ENCODE measurements at places on chromosomes 3 and 15.

GRCh38 chr3:192514081-192514753 is 213.1 kb downstream of the FGF12 start:
- no peak for DNase-seq

DNA sequence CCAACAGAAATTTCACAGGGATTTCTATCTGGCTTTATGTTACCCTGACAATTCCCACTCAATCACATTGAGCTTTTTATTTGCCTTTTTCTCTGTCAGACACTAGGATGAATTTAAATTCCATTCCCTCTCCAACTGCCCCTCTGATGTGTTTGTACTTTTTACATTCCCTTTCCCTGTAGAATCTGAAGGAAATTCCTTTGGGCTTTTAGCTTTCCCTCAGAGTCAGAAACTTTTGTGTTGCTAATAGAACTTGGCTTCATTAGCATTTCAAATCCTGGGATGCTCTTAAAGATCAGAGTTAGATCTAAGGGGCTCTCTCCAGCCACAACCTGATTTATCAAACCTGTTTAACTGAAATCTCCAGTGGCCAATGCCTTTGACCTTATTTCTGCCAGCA is 7.9 kb upstream of the RARB start:
- no peak for DNase-seq

- no peak for DNase-seq
Measured at GRCh38 chr3:73759297-73759711, 134.6 kb upstream of the PDZRN3 start.

DNA sequence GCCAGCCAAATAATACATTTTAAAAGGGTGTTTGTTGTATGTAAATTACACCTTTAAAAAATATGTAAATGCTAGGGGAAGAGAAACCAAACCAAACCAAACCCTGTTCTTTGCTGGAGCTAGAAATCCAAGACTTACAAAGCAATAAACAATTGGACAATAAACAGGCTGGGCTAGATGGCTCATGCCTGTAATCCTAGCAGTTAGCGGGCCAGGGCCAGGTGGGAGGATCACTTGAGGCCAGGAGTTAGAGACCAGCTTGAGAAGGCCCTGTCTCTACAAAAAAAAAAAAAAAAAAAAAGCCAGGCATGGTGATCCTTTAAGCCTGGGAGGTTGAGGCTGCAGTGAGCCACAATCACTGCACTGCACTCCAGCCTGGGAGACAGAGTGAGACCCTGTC is 12.5 kb downstream of the STOML1 start:
- no peak for DNase-seq

DNA sequence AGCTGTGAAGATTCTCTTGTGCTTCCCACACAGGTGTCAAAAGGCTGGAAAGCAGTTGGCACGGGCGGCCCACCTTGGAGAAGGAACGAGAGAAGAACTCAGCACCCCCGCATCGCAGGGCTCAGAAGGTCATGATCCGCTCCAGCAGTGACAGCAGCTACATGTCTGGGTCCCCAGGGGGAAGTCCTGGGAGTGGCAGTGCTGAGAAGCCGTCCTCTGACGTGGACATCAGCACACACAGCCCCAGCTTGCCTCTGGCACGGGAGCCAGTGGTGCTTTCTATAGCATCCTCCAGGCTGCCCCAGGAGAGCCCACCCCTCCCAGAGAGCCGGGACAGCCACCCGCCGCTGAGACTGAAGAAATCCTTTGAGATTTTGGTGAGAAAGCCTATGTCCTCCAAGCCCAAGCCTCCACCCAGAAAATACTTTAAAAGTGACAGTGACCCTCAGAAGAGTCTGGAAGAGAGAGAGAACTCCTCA is 31.4 kb downstream of the STARD5 start:
- no peak for DNase-seq

DNA sequence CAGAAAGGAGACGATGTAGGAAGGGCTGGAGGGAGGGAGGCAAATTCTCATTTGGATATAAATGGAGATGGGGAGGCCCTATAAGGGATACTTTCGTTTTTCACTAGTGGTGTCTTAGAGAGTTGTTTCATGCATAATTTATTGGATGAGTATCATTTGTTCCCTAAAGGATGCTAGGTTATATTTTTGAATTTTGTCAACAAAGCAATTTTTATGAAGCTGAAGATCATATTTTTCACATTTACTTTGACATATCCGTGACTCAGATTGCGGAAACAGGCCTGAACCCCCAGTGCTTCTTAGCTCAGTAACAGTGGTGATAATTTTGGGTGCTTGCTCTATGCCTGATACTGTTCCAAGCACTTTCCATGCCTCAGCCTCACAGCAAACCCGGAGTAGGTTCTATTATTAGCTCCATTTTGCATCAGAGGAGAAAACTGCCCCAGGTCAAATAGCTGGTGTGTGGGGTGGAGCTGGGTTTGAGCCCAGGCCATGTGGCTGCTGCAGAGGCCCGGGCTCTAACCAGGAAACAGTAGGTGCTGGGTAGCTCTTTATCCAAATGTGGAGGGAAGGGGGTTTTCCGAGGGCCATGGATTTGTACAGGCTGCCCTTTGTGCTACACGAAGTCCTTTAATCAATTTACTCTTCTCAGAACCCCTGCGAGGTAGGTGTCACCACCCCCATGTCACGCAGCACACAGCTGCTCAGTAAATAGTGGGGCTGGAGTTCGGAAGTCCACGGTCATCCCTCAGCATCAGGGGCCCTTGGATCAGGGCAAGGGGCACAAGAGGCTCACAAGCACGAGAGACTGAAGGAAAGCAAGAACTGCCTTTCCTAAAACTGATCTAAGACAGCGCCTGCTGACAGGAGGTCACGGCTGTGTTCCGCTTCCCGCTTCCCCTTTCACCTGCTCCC is 99.1 kb downstream of the SLC49A4 start:
- no peak for DNase-seq

- no peak for DNase-seq
Measured at GRCh38 chr15:47839233-47839825, 122.0 kb downstream of the SEMA6D start.

GRCh38 chr3:53938645-53939044 is 47.0 kb upstream of the SELENOK start:
- no peak for DNase-seq

DNA sequence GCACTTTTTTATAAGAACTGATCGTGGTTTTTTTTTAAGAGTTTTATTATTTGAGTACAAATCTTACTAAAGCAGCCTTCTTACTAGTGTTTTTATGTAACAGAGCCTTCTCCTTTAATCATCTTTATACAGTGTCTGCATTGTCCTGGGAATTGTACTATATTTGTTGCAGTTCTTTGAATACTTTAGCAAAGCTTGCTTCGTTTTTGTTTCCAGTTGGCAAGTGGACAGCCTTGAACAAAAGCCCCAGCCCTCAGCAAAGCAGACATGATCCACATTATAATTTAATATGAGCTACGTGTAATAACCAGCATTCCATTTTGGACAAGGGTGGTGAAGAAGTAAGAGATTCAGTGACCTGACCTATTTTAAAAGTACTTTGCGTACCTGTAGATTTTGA is 112.2 kb upstream of the FLNB start:
- no peak for DNase-seq

DNA sequence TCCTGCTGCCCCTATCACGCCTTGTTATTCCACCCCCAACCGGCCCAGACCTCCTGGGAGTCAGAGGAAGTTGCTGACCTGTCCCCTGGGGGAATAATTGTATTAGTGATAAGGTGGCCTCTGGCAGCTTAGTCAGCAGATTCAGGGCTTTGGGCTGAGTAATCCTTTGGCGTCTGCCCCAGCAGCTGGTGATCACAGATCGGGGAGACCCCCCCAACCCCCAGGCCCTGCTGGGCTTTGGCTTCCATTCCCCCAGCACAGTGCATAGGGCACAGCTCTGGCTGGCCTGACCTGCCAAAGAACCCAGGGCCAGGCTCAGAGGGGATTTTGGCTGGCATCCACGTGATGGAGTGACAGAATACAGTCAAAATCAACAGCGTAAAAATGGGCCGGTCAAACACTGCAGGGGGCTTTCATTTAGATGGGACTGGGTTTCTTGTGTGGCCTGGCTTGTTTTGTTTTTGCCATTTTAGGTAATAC is 3.9 kb upstream of the NR2E3 start:
- DNase-seq: no peak

GRCh38 chr3:196789885-196790359 is 50.3 kb downstream of the PAK2 start:
- no peak for DNase-seq

- no peak for DNase-seq
Measured at GRCh38 chr15:44554934-44555723, 18.2 kb downstream of the EIF3J start.

GRCh38 chr3:33834096-33834453 is 35.6 kb downstream of the PDCD6IP start:
- no peak for DNase-seq

GRCh38 chr15:56758770-56759449 is 25.6 kb upstream of the ZNF280D start:
- DNase-seq: no peak

DNA sequence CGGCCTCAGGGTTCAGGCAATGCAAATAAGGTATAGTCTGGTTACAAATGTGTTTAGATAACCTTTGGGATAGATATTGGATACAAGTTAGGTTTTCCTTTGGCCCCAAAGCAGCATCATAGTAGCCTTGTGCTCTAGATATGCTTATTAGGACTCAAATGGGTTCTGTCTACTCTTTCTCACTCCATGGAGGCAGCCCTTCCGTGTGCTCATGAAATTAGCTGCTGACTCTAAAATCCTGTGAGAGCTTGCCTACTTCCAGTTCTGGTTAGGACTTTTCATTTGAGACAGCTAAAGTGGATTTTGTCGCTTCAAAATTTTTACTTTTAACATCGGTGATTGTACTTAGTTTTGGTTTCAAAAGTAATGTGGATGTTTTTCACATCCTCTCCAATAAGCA is 1.6 kb downstream of the CDV3 start:
- no peak for DNase-seq

- no peak for DNase-seq
Measured at GRCh38 chr3:29099296-29099695, 181.6 kb upstream of the RBMS3 start.

DNA sequence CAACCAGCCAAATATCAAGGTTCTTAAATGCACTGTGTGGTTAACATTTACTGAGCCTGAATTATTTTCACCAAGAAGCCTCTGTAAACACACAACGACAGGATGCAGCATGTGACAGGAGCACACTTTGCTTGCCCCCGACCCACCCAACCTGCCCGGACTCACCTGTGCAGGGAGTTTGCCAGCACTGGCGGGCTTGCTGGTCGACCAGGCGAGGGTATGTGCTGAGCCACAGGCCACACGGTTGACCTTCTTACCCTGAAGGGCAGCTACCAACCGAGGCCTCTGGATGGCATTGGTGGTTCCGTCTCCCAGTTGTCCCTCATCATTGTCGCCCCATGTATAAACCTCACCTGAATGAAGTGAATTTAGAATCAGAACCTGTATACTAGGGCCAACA is 25.7 kb upstream of the OCA2 start:
- DNase-seq: no peak

DNA sequence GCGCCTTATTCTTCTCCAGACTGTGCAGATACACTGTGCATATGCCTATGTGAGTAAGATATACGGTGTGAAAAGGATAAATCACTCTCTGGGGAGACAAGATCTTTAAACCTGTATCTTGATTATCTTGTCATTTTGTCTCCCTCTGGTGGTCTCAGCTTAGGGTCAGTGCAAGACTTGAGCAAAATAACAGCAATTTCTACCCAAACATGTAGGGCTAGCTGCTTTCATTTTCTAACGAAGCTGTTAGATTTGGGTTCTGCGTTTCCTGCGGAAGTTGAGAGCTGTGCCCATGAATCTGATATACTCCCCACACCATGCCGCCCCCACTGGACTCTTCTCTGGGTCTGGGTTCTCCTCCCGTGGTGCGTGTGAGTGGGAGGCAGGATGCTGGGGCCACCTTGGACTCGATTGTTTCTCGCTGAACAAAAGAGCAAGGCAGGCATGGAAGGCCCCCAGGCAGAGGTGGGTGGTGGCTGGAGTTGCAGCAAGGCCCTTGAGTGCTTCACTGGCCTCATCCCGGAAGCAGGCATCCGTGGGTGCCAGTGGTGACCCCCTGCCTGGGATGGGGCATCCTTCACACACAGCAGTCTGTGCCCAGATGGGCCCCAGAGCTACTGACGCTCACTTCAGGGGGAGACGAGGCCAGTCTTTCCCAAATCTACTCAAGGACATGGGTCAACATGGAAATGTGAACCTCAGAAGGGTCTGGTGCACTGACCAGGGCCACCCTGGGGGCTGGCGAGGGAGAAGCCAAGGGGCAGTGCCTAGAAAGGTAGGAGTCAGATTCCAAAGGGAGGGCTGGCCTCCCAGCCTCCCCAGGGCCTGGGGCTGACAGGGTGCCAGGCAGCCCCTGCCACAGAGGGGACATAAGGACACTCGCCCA is 179.6 kb downstream of the NSMCE3 start:
- DNase-seq: no peak

DNA sequence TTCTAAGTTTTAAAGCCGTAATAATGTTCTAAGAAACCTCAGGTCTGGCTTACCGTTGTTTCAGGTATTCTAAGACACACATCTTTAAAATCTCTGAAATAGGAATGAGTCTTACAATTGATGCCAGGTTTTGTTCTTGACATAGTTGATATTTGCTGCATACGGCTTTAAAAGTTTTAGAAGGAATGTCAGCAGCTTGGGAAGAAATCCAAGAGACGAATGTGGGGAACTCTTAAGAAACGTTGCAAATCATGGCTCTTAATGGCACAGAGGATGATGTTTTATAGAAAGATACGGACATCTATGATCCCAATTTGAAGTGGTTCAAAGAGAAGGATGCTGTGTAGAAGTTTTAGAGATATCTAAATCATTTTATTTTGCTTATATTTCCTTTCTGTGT is 11.5 kb downstream of the NUDT16 start:
- no peak for DNase-seq

DNA sequence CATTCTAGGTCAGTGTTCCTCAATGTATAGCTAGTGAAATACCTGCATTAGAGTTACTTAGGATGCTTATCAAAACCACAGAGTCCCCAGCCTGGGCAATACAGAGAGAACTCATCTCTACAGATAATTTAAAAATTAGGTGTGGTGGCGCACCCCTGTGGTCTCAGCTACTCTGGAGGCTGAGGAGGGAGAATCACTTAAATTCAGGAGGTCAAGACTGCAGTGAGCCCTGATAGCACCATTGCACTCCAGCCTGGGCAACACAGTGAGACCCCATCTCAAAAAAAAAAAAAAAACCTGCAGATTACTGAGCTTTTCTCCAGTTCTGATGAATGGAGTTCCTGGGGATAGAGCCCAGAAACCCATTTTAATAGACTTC is 10.1 kb upstream of the MINDY2 start:
- no peak for DNase-seq
